ENCODE measurements at places on chromosomes 4 and X.
A peak's percentile ranks its signal among the peaks of the same experiment; 100 is the strongest.

GRCh38 chrX:34849371-34849770 lies 93.2 kb upstream of the FAM47B start:
- DNase-seq, result no peak

- DNase-seq, result peak; percentile 16
Measured at GRCh38 chr4:77818073-77818601, 1.0 kb downstream of the CNOT6L start.

DNA sequence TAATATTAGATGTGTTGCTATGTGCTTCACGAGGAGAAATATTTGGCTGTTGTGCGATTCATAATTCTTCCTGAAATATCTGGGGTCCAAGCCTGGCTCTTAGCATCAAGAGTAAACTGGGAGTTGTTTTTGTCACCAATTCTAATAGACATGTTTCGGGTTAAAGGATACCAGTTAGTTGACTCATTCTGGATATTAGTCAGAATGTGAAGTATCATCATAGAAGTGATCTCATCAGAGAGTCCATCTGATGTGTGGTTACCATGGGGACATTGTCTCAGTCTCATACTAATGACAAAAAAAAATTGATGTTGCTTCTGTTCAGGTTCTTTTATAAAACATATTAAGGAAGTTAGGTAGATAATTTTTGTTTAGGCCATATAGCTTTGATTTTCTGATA lies 57.2 kb upstream of the MTMR1 start:
- no peak for DNase-seq

- no peak for DNase-seq
Measured at GRCh38 chr4:89248879-89249281, 58.7 kb downstream of the GPRIN3 start.

DNA sequence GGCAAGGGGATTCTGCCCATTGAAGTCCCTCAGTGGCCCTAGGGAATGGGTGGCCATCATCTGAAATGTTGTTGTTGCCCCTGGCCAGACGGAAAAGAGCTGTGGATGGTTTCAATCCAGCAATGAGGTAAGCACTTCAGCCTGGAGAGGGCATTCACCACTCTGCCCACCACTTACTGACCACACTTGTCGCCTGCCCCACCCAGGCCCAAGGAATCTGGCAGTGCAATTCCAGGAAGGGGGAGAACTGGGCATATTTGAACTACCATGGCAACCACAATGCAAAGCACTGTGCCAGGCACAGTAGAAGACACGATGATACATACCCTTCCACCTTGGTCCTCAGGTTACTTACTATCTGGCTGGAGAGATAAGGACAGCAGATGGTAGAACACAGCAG lies 161.6 kb downstream of the PDGFRA start:
- DNase-seq, result no peak

DNA sequence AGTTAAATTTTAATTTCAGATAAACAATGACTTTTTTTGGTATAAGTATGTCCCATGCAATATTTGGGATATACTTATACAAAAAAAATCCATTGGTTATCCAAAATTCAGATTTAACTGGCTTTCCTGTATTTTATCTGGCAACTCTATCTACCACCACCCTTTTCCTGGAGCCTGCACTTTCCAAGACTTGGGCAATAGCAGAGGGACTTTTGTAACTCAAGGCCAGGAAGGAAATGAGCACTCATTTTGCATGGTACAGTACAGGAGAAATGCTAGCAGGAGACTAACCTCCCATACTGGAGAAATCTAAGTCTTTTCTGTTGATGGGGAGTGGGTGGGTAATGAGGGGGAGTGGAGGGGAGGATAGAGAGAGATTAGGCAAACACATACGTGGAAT lies 37.7 kb upstream of the PLAC1 start:
- no peak for DNase-seq

Measured in activated CD4-positive, alpha-beta T cell treated with anti-CD3 and anti-CD28 coated beads, Interleukin-2, amount 50 U/mL, for 4 hours (primary cell).